ENCODE measurements at places on chromosomes 11 and 22. TPM values are rescaled to one million over a fixed set of nuclear protein-coding genes. Genes with fewer than 3 reads are reported as not detected.

DNA sequence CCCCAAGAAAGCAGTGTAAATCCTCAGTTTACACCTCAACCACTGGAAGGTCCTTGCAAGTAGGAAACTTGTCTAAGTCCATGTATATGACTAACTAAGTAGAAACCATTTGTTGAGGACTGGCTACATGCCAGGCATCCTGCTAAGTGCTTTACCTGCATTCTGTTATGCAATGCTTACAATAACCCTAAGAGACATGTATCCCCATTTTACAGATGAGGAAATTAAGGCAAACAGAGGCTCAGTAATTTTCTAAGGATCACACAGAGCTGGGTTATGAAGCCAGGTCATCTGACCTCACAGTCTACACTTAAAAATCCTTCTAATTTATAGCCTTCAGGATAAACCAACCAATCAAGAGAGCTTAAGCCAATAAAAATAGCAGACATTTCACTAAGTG, 1.5 kb downstream of the TIMM10 start:
- no peak for DNase-seq

The OR9G4 gene
- not detected for polyA plus RNA-seq

The SLC25A45 gene
- 16.0 TPM for polyA plus RNA-seq

The UPK3A gene
- 6.4 TPM for polyA plus RNA-seq

DNA sequence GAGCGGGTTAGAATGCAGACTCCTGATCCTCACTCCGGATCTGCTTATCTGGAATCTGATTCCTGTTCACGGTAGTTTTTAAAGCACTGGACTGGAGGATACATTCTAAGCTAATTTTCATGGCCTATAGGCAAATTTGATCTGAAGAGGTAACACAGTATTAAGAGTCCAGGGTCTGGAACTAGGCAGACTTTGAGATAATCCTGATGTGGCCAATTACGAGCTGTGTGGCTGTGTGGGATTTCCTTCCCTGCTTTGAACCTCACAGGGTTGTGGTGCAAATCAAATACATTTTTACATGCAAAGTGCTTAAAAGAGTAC, 285.2 kb downstream of the MIAT start:
- DNase-seq = no peak

DNA sequence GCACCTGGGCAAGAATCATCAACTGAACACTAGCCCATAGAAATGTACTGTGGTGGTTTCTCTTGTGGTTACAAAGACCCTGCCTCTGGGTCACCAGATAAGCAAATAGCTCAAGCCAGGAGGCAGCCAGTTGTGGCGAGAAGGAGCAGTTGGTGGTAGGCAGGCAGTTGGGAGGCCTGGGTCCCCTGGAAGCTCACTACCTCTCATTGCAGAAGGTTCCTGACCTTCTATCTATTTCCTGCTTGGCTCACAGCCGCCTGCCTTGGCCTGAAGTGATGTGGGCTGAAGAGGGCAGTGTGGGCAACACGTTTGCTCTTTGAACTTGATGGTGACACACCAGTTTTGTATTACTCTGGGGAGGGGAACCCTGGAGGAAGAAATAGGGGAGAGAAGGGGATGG, 34.7 kb downstream of the NECTIN1 start:
- peak; percentile 37 for DNase-seq

The PPFIBP2 gene
- polyA plus RNA-seq = 5.3 TPM

- no peak for DNase-seq
These were observed 114.3 kb upstream of the CSNK2A3 start for GRCh38 chr11:11467312-11467711.

- no peak for DNase-seq
These were observed 34.0 kb downstream of the IRAG1 start for GRCh38 chr11:10659339-10660216.

DNA sequence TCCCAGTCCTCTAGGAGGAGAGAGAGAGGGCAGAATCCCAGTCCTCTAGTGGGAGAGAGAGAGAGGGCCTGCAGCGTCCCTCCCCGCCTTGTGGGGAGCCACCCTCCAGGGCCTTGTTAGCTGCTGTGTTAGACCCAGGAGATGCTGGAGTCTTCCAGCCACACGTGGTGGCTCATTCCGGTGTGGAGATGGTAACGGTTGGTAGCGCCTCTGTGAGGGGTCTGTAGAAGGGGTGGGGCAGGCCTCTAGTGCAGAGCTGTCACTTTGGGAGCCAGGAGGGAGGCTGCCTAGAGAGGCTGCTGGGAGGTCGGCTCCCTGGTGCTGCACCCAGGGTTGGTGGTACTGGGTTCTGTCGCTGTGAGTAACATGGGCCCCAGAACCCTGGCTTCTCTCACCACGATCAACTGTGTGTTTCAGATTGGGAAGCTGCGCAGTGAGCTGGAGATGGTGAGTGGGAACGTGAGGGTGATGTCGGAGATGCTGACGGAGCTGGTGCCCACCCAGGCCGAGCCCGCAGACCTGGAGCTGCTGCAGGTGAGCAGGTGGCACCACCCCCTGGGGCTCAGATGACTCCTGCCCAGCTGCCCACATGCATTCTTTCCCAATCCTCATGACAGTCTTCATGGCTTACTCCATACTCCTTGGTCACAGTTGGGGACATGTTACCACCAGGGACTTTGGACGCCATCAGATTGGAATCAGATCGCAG, 27.3 kb downstream of the TOM1 start:
- DNase-seq = no peak

DNA sequence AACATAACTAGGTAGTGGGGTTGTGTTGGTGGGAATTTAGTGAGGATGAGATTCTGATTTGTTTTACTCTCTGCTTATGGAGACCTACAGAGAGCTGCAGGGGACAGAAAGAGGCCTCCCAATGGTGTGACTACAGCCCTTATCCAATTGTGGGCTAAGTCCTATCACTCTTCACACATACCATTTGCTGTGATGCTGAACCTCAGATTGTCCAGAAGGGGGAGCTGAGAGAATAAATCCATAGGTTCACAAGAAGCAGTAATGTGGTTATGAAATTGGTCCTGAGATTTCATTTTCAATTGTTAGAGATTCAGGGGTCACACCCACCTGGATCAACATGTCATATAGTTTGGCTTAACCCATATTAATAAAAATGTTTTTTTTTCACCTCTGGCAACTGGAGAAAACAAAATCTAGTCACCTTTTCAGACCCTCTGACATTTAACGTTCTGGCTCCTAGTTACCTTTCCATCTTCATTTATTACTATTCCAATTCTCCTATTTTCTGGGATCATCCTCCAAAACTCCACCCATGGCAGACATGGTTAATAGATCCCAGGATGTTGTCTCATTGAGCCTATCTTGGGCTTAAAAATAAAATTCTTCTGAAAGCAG, 53.3 kb upstream of the PTPN5 start:
- DNase-seq = no peak

GRCh38 chr11:127205688-127206217, 205.2 kb upstream of the KIRREL3 start:
- DNase-seq = no peak
